ENCODE measurements at places on chromosomes 4 and X. TPM values are rescaled to one million over a fixed set of nuclear protein-coding genes. Genes with fewer than 3 reads are reported as not detected.

The SPINK2 gene
- not detected for total RNA-seq

The UGT2B28 gene
- not detected for total RNA-seq

The PCDH10 gene
- 0.41 TPM for total RNA-seq

The SHOX gene
- total RNA-seq: not detected

The SSX2B gene
- total RNA-seq: not detected

The PCYT1B gene
- 0.14 TPM for total RNA-seq

The VCX3A gene
- not detected for total RNA-seq

DNA sequence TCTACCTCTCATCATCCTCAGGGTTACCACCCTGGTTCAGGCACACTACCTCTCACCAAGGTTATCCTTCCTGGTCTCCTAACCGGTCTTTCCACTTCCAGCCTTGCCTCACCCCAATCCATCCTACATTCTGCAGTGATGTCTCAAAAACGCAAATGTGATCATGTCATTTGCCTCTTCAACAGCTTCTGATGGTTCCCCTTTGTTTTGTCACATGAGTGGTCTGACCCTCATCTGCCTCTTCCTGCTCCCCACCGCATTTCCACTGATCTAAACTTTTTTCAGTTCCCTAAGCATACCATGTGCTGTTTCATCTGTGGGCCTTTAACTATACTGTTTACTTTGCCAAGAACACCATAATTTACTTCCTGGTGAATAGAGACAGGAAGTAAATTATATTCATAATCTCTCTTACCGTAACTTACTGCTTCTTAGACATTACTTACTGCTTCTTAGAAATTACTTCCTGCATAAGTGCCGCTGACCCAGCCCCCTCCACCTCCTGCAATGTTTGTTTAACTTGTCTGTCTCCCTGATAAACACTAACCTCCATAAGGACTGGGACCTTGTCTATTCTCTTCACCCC lies 27.1 kb upstream of the NSUN7 start:
- H3K4me1 ChIP-seq: peaks cover 7% of the 10 kb centered on the region
- peak overlapping the region; percentile 25 for H3K27ac ChIP-seq
- DNase-seq: no peak
- H3K36me3 ChIP-seq: no peaks in the 10 kb centered on the region
- H3K27me3 ChIP-seq: no peaks in the 10 kb centered on the region

DNA sequence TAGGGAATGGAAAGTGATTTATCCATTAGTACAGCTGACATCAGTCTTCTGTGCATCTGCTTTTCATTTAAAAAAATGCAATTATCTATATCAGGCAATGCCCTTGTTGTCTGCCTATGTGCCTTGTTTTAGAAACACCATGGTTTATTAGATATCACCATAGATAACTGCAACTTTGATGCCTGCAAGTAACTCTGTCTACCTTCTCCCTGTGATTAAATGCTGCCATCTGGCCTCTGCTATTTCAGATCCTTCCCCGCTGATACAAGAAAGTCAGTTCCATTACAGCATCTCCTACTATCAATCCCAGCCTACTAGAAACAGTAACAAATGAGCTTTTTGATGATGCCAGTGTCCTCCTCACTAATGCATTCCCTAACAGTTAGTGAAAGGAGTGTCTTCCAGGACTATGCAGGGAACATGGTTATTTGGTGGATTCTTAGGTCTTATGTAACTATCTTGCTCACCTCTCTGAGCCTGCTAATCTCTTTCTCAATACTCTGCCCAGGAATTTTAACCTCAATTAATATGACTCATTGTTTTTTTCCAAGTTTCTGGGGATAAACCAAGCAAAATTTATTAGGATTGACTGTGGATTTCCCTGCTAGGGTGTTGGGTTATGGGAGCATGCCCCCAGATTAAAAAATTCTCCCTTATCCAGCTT lies 444.9 kb downstream of the RAPGEF2 start:
- no peaks in the 10 kb centered on the region for H3K27me3 ChIP-seq
- H3K27ac ChIP-seq: no peak overlapping the region
- no peaks in the 10 kb centered on the region for H3K4me1 ChIP-seq
- H3K4me3 ChIP-seq: no peak overlapping the region
- no peaks in the 10 kb centered on the region for H3K36me3 ChIP-seq

DNA sequence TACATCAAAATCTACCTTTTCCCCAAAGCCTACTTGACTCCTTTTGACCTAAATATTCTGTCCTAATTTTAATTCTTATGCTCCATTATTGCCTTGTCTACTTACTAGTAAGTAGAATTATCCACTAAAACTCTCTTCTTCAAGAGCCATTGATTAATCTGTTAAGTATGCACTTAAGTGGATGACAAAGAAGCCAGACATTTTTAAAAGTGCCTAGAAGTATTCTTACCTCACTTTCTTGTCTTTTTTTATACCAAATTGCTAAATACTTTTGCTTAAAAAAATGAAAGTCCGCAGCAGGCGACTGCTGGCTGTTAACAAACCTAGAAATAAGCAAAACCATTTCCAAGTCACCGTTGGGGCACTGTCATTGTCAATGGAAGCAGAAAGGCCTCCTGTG lies 20.1 kb upstream of the FRMPD4 start:
- no peaks in the 10 kb centered on the region for H3K36me3 ChIP-seq
- no peaks in the 10 kb centered on the region for H3K4me1 ChIP-seq
- no peak overlapping the region for H3K4me3 ChIP-seq
- no peak for DNase-seq
- no peaks in the 10 kb centered on the region for H3K27me3 ChIP-seq
- no peak overlapping the region for H3K27ac ChIP-seq

- DNase-seq: no peak
- no peaks in the 10 kb centered on the region for H3K27me3 ChIP-seq
- no peaks in the 10 kb centered on the region for H3K4me1 ChIP-seq
- no peak overlapping the region for H3K4me3 ChIP-seq
Measured at GRCh38 chr4:144480068-144480467, 165.9 kb upstream of the HHIP start.

- DNase-seq: no peak
- no peak overlapping the region for H3K4me3 ChIP-seq
- H3K36me3 ChIP-seq: no peaks in the 10 kb centered on the region
- H3K4me1 ChIP-seq: no peaks in the 10 kb centered on the region
- H3K27me3 ChIP-seq: no peaks in the 10 kb centered on the region
Measured at GRCh38 chr4:57490520-57491255, 380.5 kb upstream of the IGFBP7 start.

- peaks cover 6% of the 10 kb centered on the region for H3K4me1 ChIP-seq
- no peaks in the 10 kb centered on the region for H3K27me3 ChIP-seq
- no peak overlapping the region for H3K4me3 ChIP-seq
- no peak for DNase-seq
Measured at GRCh38 chrX:134622056-134622812, 36.0 kb downstream of the PLAC1 start.

- DNase-seq: no peak
- H3K4me3 ChIP-seq: no peak overlapping the region
- no peaks in the 10 kb centered on the region for H3K36me3 ChIP-seq
- H3K4me1 ChIP-seq: no peaks in the 10 kb centered on the region
- H3K27me3 ChIP-seq: no peaks in the 10 kb centered on the region
Measured at GRCh38 chr4:24683116-24683515, 98.8 kb upstream of the DHX15 start.

- H3K36me3 ChIP-seq: no peaks in the 10 kb centered on the region
- no peak for DNase-seq
- no peaks in the 10 kb centered on the region for H3K4me1 ChIP-seq
- no peak overlapping the region for H3K4me3 ChIP-seq
- H3K27me3 ChIP-seq: no peaks in the 10 kb centered on the region
Measured at GRCh38 chrX:148412006-148412405, 88.4 kb upstream of the AFF2 start.

DNA sequence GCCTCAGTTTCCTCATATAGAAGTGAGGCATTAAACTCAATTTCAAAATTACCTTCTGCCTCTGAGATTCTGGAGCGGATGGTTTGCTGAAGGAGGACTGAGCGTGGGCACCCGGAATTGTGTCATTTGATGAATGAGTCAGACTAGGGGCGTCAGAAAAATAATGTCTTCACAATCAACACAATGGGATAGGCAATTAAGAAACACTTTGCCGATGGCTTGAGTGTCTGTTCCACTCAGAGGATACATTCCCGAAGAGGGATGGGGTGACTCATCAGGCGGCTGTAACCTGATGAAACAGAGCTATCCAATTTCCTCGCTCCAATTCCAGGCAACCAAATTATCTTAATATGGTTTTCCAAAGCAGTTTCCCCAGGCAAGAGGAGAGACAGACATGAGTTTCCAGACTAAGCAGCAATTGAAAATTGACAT lies 1.2 kb upstream of the CHRNA9 start:
- H3K27me3 ChIP-seq: no peaks in the 10 kb centered on the region
- H3K4me1 ChIP-seq: no peaks in the 10 kb centered on the region
- no peaks in the 10 kb centered on the region for H3K36me3 ChIP-seq

DNA sequence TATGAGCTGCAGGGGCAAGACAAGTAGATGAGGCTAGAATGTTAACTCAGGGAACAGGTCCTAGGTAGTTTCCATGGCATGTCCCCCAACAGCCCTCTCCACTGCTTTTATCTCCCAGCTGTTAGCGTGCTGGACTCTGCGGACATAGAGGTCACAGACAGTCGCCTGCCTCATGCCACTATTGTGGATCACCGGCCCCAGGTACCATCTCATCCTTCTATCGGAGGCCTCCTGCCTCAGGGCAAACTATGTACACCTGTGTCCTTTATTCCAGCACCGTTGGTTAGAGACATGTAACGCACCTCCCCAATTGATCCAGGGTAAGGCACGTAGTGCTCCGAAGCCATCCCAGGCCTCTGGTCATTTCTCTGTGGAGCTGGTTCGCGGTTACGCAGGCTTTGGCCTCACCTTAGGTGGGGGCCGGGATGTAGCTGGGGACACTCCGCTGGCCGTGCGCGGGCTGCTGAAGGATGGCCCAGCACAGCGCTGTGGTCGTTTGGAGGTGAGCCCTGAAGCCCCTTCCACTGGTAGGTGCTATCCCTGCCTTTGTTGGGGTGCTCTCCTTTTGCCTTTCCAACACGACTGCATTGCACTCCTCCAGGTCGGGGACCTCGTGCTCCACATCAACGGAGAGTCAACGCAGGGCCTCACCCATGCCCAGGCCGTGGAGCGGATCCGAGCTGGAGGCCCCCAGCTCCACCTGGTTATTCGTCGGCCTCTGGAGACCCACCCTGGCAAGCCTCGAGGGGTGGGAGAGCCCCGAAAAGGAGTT lies 2.2 kb downstream of the MAGIX start:
- no peaks in the 10 kb centered on the region for H3K27me3 ChIP-seq
- DNase-seq: no peak
- H3K4me3 ChIP-seq: no peak overlapping the region

DNA sequence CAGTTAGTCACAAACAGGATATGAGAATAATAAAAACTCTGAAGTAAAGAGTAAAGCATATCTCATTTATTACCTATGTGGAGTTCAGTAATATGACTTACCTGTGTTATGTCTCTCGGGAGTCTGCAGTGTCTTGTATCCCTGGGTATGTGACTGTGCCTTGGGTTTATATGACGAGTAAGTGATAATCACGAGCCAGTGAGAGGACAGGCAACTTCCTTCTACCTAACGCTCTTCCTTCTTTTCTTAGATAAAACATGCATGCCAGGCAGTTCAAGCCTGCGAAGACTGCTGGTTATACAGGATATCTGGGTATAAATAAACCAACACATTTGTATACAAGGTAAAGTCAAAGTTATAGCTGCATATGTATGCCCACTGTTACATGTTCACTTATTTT lies at the start of gene HPGDS:
Gene HPGDS (minus strand): TSS at position 143 of the 400 bp plus-strand sequence. CDS start 8,207 bp downstream, outside the sequence.
- H3K4me1 ChIP-seq: no peaks in the 10 kb centered on the region
- H3K27ac ChIP-seq: no peak within 1 kb of the TSS
- no peaks in the 10 kb centered on the region for H3K27me3 ChIP-seq
- H3K4me3 ChIP-seq: no peak within 1 kb of the TSS

- H3K4me1 ChIP-seq: peaks cover 23% of the 10 kb centered on the region
- H3K27me3 ChIP-seq: no peaks in the 10 kb centered on the region
- H3K4me3 ChIP-seq: no peak overlapping the region
- no peak for DNase-seq
- no peak overlapping the region for H3K27ac ChIP-seq
Measured at GRCh38 chr4:145490361-145490760, 8.7 kb downstream of the SMAD1 start.

DNA sequence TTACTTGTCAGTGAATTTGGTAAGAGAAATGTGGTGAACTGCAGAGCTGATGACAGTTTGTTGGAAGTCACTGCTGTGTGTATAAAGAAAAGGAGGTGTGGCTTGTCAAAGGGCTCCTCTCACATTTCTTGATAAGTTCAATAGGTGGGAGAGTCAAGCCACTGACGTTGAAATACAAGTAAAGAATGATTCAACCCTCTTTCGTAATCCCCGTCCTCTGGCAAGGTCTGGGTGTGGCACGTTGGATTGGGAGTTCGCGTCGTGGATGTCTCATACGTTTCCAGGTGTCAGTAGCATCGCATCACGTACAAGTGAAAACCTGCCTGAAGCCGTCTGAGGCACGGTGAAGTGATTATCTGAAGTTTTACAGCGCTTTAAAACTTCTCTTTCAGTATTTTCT lies 76.4 kb downstream of the EGF start:
- DNase-seq: no peak
- no peak overlapping the region for H3K27ac ChIP-seq
- no peak overlapping the region for H3K4me3 ChIP-seq
- no peaks in the 10 kb centered on the region for H3K4me1 ChIP-seq
- no peaks in the 10 kb centered on the region for H3K36me3 ChIP-seq

- no peak for DNase-seq
- H3K4me3 ChIP-seq: no peak overlapping the region
- peaks cover 12% of the 10 kb centered on the region for H3K4me1 ChIP-seq
Measured at GRCh38 chr4:7202411-7202810, 10.1 kb downstream of the SORCS2 start.

GRCh38 chr4:124526331-124526730 lies 186.2 kb downstream of the ANKRD50 start:
- H3K4me1 ChIP-seq: no peaks in the 10 kb centered on the region
- no peak overlapping the region for H3K27ac ChIP-seq
- no peaks in the 10 kb centered on the region for H3K36me3 ChIP-seq
- no peak for DNase-seq
- no peak overlapping the region for H3K4me3 ChIP-seq
- H3K27me3 ChIP-seq: no peaks in the 10 kb centered on the region

Measured in upper lobe of right lung (tissue), 1 donor.